HCT116 (cell line): ENCODE measurements at places on chromosomes 5 and 9. TPM values are rescaled to one million over a fixed set of nuclear protein-coding genes. Genes with fewer than 3 reads are reported as not detected.

CKMT2 gene
- not detected for total RNA-seq

DNA sequence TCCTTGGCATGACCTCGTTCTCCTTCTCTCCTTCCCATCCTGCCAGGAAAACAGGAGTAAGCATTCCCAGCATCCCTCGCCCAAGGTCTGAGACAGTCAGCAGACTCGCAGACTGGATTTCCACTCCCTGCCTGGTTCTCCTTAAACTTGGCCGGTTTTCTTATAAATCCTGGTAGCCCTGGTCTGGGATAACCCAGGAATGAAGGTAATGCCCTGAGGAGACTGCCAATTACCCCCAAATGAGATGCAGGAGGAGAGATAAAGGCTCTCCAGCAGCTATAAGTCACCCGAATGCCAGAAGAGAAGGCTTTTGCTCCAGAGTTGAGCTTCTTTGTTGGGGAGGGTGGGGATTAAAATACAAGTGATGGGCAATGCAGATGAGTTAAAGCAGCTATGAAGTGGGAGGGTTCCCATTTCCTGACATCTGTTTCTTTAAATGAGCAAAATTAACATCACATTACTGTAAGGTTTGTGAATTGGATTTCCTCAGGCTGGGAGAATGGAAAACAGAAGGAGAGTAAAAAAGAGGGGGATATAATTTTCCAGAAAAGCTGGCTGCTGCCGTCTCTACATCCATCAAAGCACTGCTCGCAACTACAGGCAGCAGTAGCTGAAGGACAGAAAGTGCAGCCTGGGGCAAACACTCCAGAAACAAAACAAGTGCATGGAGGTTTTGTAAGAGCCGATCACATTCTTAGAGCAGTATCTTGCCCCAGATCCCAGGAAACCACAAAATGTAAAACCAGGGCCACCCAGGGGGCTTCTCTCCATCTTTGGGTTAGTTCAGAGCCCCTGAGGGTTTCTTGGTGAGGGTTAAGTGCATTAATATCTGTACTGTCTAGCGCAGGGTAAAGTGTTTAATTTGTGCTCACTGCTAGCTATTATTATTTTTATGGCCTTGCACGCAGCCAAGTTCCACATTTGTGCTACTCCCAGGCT, 177.6 kb upstream of the PANK3 start:
- no peak for DNase-seq
- H3K4me3 ChIP-seq = no peak overlapping the region
- H3K27ac ChIP-seq = no peak overlapping the region
- H3K4me1 ChIP-seq = no peaks in the 10 kb centered on the region
- H3K36me3 ChIP-seq = no peaks in the 10 kb centered on the region
- H3K27me3 ChIP-seq = peaks cover 26% of the 10 kb centered on the region

DNA sequence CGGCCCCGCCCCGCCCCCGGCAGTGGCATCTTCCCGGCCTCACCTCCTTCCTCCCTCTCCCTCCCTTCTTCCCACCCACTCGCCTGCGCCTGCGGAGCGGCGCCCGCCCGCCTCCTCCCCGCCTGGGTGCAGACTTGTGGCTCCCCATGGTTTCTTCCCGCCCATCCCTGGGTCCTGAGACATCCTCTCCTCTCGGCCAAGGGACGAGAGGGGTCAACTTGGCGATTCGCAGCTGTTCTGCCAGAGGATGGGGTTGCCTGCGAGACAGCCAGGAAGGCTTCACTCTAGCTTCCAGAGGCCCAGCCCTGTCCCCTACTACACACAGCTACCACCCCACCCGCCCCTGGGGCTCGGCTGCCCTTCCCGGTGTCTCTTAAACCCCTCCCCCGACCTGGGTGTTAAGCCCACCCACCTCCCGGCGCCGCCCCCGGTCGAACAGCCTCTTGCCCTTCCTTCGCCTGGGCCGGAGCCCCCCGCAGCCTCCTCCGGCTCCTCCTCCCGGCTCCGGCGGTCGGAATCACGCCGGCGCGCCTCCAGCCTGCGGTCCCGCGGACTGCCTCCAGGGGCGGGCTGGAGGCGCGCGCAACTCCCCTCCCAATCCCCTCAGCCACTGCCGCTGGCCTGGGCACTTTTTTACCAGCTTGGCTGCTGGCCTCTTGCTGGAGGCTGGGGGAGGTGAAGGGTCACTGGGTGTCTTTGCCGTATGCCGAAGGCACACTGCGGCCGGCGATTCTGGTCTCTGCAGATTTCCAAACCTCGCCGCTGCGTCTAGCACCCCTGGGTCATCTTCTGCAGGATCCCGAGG, 1.9 kb downstream of the JADE2 start:
- H3K27ac ChIP-seq = peak overlapping the region; percentile 100
- no peaks in the 10 kb centered on the region for H3K27me3 ChIP-seq
- peak overlapping the region; percentile 90 for H3K4me3 ChIP-seq
- H3K36me3 ChIP-seq = no peaks in the 10 kb centered on the region
- DNase-seq = no peak

GRCh38 chr9:123338710-123339665, 17.0 kb upstream of the CRB2 start:
- no peak for DNase-seq
- no peaks in the 10 kb centered on the region for H3K27me3 ChIP-seq
- no peaks in the 10 kb centered on the region for H3K36me3 ChIP-seq
- no peak overlapping the region for H3K4me3 ChIP-seq
- no peak overlapping the region for H3K27ac ChIP-seq

DNA sequence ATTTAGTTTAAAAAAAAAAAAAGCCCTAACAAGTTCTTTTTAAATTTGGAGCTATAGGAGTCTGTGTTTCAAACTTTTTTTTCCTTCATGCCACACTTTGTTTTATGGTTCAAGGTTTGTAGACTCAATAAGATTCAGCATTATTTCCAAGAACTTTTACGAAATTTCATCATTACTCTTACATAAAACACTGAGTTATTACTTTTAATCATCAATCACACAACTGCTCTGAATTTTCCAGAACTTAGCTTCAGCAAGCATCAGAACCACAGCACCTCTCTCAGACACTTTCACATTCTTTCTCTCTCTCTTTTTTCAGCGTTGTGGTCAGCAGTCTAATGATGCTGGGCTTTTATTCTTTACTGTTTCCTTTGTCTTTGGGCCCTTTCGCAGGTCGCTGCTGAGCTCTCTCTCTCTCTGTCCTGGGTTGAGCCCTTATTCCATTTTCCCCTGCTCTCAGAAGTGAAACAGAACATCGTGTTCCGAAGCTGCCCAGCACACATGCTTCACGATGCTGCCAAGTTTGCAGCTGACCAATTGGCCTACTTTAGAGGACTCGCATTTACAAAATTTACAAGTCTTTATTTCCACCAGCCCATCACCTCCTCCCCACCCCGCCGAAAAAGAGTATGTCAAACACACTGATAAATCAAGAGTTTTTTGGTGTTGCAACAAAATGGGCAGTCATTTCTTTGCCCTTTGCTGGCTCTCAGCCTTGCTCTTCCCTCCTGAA, 44.6 kb upstream of the PIK3R1 start:
- no peaks in the 10 kb centered on the region for H3K27me3 ChIP-seq
- H3K27ac ChIP-seq = no peak overlapping the region
- H3K4me1 ChIP-seq = no peaks in the 10 kb centered on the region
- DNase-seq = no peak
- H3K4me3 ChIP-seq = no peak overlapping the region

DNA sequence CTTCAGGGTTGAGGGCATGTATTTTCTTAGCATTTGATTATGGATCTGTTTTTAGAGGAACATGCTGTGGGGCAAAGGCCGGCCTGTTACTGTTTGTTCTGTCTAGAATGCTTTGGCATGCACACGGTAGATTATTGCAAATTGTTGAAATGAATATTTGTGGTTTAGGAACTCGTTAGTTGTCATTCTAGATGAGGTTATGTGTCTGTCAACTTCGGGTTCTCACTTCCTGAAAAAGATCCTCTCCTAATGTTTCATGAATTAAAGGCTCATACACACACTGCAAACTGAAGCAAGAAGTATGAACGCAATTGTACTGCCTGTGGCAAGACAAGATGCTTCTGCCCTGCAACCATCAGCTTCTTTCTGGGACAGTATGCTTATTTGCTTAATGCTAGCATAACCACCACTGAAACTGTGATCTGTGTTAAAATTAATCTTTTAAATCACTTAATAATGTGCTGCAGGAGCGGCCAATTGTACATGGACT, 99.6 kb downstream of the BASP1 start:
- no peaks in the 10 kb centered on the region for H3K4me1 ChIP-seq
- no peak overlapping the region for H3K27ac ChIP-seq
- DNase-seq = no peak
- no peaks in the 10 kb centered on the region for H3K27me3 ChIP-seq
- no peak overlapping the region for H3K4me3 ChIP-seq
- H3K36me3 ChIP-seq = no peaks in the 10 kb centered on the region

DNA sequence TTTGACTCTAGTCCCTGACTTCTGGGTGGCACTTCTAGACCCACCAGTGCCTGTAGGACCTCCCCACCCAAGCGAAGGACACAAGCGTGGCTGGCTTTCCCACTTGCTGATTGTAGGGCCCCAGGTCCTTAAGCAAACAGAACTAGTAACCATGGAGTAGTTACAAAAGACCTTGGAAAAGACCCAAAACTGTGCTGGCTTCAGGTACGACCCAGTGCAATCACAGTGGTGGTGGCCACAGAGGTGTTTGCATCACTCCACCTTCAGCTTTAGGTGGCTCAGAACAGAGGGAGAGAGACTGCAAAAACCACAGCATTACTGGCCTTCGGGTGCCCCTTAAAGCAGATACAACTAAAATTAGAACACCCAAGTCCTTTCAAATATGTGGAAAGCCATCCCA, 52.9 kb downstream of the SLCO4C1 start:
- H3K27ac ChIP-seq = no peak overlapping the region
- H3K27me3 ChIP-seq = no peaks in the 10 kb centered on the region
- H3K4me1 ChIP-seq = no peaks in the 10 kb centered on the region
- H3K36me3 ChIP-seq = no peaks in the 10 kb centered on the region
- no peak for DNase-seq
- no peak overlapping the region for H3K4me3 ChIP-seq

PCDHB5 gene
- not detected for total RNA-seq

GRCh38 chr9:92564504-92564903, 28.7 kb upstream of the ECM2 start:
- H3K4me3 ChIP-seq = no peak overlapping the region
- H3K36me3 ChIP-seq = no peaks in the 10 kb centered on the region
- H3K27ac ChIP-seq = no peak overlapping the region
- no peak for DNase-seq
- no peaks in the 10 kb centered on the region for H3K27me3 ChIP-seq
- no peaks in the 10 kb centered on the region for H3K4me1 ChIP-seq

DNA sequence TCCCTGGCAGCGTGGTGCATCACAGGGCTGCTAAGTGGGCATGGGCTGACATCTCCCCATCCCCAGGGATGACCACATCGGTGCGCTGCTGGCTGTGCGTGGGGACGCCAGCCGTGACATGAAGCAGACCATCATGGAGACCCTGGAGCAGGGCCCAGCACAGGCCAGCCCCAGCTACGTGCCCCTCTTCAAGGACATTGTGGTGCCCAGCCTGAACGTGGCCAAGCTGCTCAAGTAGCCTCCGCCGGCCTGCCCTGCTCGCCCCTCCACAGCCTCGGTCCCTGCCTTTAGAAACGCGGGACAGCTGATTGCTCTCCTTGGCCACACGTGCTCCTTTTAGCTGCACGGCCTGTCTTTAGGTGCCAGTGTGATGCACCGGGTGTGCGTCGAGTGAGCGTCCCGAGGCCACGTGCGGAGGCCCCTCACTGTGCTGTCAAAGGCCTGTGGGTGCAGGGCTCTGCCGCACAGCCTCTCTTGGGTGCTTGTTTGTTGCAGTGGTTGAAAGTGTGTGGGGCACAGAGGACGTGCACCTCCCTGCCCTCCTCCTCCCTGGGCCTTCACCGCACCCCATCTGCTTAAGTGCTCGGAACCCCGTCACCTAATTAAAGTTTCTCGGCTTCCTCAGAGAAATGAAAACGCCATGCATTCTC, 23.8 kb downstream of the EXOC3 start:
- H3K36me3 ChIP-seq = peaks cover 18% of the 10 kb centered on the region
- H3K27me3 ChIP-seq = no peaks in the 10 kb centered on the region
- no peak for DNase-seq
- H3K27ac ChIP-seq = no peak overlapping the region
- no peak overlapping the region for H3K4me3 ChIP-seq
- peaks cover 5% of the 10 kb centered on the region; the same call in 1 of the 2 replicates for H3K4me1 ChIP-seq

DNA sequence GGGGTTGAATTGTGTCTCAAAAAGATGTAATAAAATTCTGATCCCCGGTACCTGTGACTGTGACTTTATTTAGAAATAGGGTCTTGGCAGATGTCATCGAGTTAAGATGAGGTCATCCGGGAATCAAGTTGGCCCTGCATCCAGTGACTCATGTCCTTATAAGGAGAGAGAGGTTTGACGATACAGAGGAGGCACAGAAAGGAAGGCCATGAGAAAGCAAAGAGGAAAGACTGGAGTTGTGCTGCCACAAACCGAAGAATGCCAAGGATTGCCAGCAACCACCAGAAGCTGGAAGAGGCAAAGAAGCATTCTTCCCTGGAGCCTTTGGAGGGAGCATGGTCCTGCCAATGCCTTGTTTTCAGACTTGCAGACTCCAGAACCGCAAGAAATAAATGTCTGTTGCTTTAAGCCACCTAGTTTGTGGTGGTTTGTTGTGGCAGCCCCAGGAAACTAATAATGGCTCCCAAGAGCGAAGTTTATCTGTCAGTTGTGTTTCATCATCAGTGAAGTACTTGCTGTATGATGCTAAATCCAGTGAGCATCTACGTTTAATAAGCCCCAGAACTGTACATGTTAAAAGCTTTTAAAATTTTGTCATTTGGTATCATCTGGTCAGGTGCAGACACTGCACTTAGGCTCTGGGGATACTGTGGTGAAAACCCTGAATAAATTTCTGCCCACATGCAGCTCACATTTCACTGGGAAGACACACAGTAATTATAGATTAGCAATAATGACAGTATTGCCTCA, 114.8 kb downstream of the TLE4 start:
- no peaks in the 10 kb centered on the region for H3K4me1 ChIP-seq
- H3K4me3 ChIP-seq = no peak overlapping the region
- no peaks in the 10 kb centered on the region for H3K36me3 ChIP-seq
- no peak for DNase-seq
- H3K27ac ChIP-seq = no peak overlapping the region

CDX1 gene
- not detected for total RNA-seq

- H3K27ac ChIP-seq = no peak overlapping the region
- H3K36me3 ChIP-seq = no peaks in the 10 kb centered on the region
- DNase-seq = no peak
- H3K27me3 ChIP-seq = peaks cover 17% of the 10 kb centered on the region
- H3K4me3 ChIP-seq = no peak overlapping the region
Observed at GRCh38 chr9:85061969-85062368, 392.4 kb downstream of the NTRK2 start.
